ENCODE measurements at places on chromosomes 6 and 20.
A peak's percentile ranks its signal among the peaks of the same experiment; 100 is the strongest.

DNA sequence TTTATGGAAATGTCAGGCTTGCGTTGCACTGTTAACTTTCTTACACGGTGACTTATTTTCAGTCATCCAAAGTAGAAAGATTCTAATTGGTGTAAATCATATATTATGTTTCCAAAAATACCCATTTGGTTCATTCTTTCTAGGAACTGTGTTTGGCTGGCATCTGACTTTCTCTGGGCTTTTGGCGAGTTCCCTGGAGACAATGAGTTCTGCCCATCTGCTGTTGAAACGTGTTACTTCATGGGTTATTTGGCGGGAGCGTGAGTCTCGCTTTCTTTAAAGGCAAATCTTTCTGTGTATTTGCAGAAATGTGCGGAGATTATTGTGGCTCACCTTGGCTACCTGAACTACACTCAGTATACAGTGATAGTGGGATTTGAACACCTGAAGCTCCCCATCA, 29.5 kb downstream of the TMEM181 start:
- no peak for DNase-seq

DNA sequence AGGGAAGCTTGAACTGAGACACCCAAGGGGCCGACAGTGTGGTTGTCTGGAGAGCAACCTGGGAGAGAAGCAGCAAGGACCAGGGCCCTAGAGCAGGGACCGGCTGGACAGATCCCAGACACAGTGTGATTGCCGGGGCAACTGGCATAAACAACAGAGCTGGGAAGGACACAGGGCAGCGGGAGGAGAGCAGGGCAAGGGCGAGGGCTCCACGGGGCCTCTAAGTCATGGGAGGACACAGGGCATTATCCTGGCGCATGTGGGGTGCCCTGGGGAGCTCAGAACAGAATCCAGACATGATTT, 31.1 kb upstream of the CCR6 start:
- DNase-seq = no peak

GRCh38 chr6:3455147-3455568, 1.7 kb downstream of the SLC22A23 start:
- no peak for DNase-seq

GRCh38 chr20:11270566-11270965, 596.8 kb upstream of the JAG1 start:
- DNase-seq = no peak

GRCh38 chr20:24328901-24329300, 140.5 kb upstream of the SYNDIG1 start:
- no peak for DNase-seq

DNA sequence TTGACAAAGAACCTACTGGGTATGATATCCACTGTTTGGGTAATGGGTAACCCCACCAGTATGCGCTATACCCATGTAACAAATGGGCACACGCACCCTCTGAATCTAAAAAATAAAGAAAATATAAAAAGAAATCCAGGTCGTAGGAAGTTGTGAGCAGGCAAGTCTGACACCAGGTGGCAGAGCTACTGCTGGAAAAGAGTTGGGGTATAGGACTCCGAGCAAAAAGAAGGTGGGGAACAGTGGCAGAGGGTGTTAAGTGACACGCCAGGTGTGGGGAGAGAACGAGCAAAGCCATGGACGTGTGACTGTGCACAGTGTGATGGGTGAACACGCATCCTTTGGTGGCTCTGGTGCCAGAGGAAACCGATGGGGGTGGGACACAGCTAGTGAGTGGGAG, 46.7 kb downstream of the NOX3 start:
- no peak for DNase-seq

DNA sequence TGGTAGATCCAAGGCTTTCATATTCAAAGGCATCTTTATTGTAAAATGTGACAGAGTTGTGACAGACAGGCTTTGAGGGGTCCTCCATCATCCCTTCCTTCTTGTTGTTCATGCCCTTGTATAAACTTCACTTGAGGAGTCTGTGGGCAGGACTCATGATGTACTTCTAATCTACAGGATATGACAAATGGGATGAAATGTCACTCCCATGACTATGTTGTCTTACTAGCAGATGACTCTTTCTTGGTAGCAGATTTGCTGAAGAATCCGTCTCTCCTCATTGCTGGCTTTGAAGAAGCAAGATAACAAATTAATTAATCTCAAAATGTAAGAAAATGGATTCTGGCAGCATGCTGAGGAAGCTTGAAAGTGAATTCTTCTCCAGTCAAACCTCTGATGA, 566.1 kb downstream of the TFAP2B start:
- DNase-seq = no peak

DNA sequence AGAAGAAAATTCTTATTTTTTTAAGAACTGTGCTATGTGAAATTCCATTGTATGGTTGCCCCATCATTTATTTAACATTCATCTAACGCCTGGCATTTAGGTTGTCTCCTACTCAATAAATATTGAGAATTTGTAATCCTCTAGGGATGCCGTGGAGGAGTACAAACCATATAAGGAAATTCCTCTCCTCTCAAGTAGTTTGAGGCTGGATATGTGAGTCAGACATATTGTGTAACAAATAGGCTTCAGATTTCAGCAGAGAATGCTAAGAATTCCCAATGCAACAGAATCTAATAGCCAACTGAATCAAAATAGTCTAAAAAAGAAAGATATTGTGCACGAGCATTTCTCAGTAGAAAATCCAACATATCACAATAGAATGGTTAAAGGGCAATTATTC, 174.7 kb downstream of the OTOR start:
- DNase-seq = no peak

DNA sequence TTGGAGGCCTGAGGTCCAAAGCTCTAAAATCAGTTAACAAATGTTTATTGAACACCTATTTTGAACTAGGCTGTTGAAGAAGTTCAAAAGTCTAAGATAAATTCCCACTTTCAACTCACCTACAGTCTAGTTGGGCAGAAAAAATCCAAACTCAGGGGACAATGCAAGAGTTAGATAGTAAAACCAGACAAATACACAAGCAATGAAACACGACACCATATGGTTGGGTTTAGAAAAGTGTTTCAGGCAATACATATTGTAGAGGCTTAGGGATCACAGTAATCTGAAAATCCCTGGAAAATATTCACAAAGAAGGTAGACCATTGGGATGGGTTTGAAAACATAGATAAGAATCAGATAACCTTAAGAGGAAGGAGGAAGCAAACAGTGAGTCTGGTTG, 1.3 kb upstream of the CARMIL1 start:
- DNase-seq = no peak

DNA sequence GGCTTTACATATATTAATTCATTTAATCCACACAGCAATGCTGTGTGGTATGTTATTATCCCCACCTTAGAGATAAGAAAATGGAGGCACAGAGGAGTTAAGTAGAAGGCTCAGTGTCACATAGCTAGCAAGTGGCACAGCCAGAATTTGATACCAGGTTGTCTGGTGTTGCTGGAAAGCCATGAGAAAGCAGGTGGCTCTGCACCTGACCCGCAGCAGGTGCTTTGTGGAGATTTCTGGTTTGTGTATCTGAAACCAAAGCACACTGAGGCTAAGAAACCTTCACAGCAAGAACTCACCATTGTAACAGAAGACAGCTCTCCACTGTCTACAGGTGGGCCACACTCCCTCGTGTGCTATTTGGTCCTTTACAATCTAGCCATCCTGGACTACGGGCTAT, 7.5 kb downstream of the ELMO2 start:
- DNase-seq = no peak

- no peak for DNase-seq
These were observed 16.3 kb downstream of the SS18L1 start for GRCh38 chr20:62159839-62160238.

- DNase-seq = no peak
These were observed 43.3 kb upstream of the PHACTR2 start for GRCh38 chr6:143634486-143634885.

DNA sequence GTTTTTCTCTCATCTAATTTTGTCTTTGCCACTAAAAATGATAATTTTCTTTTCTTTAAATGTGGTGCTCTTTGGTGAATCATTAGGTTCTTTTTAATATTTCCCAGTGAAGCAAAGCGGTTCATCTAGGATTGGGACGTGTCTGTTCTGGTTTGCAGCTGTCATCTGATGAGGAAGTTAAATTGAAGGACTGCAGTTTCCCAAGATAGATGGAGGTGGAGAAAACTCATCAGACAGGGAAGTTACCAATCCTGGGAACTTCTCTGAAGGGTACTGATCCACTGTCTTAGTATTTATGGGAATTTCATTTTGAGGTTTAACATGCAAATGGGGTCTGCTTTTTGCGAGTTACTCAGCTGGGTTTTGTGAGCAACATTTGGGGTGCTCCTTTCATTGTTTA, 2.4 kb upstream of the AARS2 start:
- no peak for DNase-seq

GRCh38 chr6:9535106-9535505, 879.8 kb downstream of the TFAP2A start:
- DNase-seq = no peak

GRCh38 chr6:70673601-70674000, 5.9 kb downstream of the SMAP1 start:
- DNase-seq = no peak

- DNase-seq = no peak
These were observed 378.9 kb downstream of the PREX1 start for GRCh38 chr20:48448666-48449600.

DNA sequence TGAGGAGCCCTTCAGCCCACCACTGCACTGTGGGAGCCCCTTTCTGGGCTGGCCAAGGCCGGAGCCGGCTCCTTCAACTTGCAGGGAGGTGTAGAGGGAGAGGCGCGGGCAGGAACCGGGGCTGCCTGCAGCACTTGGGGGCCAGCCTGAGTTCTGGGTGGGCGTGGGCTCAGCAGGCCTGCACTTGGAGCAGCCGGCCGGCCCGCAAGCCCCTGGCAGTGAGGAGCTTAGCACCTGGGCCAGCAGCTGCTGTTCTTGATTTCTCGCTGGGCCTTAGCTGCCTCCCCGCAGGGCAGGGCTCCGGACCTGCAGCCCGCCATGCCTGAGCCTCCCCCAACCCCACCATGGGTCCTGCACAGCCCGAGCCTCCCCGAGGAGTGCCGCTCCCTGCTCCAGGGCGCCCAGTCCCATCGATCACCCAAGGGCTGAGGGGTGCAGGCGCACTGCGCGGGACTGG, 101.7 kb upstream of the ADGRB3 start:
- no peak for DNase-seq

- no peak for DNase-seq
These were observed 233.0 kb upstream of the CEP162 start for GRCh38 chr6:84460491-84460890.

DNA sequence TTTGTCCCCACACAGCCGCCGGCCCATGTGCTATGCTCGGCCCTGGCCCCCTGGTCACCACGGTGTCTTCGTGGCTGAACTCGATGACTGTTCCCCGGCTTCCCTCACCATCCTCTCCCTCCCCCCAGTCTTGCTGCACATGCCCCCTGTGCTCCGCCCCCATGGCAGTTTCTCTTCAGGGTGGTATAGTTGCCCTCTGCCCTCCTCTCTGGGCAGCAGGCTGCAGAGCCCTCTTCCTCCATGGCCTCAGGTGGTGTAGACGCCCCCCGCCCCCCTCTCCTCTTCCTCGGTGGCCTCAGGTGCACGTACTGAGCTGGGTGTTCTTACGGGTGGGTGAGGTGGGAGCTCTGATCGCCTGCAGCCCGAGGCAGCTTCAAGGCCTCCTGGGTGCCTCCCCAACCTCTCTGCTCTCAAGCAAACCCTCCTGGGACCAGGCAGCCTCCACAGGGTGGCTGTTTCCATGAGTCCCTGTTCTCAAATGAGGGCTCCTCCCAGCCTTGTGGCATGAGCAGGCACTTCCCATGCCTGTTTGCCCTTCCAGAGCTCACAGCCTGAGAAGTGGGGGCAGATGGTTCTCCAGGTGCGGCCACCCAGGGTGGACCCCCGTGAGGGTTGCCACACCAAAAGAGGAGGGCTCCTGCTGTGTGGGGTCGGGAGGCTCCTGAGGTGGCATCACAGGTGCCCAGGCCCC, 24.8 kb downstream of the COL20A1 start:
- no peak for DNase-seq

GRCh38 chr20:36773107-36773596, 411 bp downstream of the DSN1 start:
- no peak for DNase-seq

DNA sequence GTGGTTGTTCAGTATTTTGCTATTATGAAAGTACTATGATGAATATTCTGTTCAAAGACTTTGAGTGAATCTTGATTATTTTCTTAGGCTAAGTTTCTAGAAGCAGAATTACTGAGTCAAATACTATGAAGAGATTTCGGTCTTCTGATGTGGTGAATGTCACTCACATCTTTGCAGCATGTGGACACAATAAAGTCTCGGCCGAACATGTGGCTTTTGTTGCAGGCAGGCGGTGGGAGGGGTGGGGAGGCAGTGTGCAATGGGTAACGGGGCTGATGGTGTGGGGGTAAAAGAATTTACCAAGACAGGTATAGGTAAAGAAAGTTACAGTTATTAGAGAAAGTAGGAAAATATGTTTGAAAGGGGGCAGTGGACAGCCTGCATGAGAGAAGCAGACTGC, 156.4 kb upstream of the DTNBP1 start:
- DNase-seq = no peak

DNA sequence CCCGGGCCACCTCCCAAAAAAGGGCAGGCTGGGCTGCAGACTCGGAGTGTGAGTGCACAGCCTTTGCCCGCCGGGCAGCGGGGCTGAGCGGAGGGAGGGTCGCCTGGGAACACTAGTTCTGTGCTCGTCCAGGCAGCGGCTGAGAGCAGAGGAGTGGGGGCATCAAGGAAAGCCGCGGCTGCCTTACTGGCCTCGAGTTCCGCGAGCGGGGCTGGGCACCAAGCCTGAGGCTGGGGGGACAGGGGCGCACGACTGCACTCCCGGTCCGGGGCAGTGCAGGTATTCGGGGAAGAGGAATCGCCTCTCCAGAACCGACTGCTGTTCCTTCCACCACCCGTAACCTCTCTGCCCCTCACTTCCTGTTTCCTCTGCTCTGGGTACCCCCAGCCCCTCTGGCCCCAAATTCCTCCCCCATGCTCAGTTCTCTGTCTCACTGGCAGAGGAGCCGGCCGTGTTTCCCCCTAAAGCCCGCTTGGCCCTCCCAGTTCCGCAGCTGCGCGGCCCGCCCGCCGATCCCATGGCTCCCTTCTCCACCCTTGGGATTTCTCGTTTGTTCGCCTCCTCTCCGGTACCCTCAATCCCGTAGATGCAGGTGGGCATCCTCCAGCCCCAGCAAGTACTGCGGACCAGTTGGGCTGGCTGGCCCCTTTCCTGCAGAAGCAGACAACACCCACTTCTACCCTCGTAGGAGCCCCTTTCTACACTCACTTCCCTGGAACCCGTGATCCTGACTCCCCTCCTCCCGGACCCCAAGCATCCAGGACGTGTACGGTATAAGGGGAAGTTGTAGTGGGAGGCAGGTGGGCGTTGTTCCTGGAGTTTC, 5.1 kb downstream of the RING1 start:
- DNase-seq = no peak

DNA sequence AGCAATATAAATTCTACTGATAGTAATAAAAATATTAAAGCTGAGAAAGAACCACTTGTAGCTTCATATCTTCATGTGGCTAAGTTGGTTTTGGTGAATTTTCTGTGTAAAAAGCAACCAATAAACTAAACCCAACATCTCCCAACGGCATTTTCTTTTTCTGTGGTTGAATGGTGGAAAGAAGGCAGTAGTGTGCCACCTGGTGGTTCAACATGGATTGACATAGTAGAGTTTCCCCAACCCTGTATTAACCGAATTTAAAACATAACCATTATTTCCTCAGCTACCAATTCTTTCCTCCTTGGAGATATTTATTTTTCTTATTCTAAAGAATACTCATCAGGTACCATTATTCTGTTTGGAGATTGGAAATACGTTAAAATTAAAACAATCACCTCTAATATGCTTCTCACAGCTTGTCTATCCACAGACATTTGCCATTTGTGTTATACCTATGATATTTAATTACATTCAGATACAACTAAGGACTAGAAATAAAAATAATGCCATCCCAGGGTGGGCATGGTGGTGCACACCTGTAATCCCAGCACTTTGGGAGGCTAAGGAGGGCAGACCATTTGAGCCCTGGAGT, 117.1 kb upstream of the EEF1E1 start:
- DNase-seq = peak; percentile 6
